ENCODE measurements at places on chromosomes 16 and 17. TPM values are rescaled to one million over a fixed set of nuclear protein-coding genes. Genes with fewer than 3 reads are reported as not detected.

DNA sequence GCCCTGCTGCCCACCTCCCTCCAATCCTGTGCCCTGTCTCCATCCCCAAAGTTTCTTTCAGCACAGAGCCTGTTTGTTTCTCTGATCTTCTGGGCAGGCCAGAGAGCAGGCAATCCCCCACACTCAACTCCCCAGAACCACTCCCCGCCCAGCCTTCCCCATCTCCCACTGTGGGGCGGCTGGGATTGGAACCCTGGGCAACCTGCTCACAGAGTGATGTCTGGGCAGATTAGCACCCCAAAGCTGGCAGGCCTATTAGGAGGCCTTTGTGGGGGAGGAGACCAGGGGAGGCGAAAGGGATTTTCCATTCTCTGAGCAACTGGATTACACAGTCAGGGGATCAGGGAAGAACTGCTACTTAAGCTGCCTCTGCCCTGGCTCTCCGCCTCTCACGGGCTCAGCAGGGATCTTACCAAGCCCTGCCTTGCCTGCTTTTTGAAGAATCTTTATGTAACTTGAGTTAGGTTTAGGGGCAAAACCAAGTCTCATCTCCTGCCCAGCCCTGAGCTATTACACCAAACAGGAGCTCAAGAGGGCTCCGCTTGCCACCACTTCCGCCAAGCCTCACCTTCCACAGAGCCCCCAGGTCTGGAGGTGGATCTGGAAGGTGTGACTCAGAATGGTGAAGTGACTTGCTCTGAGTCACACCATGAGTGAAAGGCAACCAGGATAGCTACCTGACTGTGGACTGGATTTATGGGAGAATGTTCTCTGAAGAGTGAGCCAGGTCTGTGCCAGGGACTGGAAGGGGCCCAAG lies 16.0 kb upstream of the LHX1 start:
- no peak for DNase-seq

- DNase-seq, result no peak
Observed at GRCh38 chr16:73214825-73215677, 167.1 kb upstream of the ZFHX3 start.

- DNase-seq, result no peak
Observed at GRCh38 chr17:17151962-17152361, 54.2 kb downstream of the PLD6 start.

GRCh38 chr16:6642271-6642670 lies 690.4 kb upstream of the RBFOX1 start:
- DNase-seq, result no peak

DNA sequence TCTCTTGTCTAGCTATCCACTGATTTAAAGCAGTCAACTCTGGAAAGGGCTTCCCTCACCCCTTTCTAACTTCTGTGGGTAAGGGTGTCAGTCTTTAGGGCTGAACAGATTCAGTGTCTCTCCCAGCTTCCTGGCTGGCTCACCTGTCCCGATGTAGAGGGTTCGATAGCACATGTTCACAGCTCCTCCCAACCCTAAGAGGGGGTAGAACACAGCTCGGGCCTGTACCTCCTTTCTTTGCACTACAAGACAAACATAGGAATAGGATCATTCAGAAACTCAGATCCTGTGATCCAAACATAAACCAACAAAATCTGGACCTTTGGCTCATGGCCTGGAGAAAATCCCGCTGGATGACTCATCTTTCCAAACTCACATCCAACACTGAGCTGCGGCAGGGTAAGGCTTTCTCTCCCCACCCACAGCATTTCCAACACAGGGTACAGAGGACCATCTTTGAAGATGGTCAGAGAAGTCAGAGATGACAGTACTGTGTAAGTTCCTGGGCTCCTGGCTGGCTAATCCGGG lies 5.8 kb upstream of the DHRS13 start:
- no peak for DNase-seq

DNA sequence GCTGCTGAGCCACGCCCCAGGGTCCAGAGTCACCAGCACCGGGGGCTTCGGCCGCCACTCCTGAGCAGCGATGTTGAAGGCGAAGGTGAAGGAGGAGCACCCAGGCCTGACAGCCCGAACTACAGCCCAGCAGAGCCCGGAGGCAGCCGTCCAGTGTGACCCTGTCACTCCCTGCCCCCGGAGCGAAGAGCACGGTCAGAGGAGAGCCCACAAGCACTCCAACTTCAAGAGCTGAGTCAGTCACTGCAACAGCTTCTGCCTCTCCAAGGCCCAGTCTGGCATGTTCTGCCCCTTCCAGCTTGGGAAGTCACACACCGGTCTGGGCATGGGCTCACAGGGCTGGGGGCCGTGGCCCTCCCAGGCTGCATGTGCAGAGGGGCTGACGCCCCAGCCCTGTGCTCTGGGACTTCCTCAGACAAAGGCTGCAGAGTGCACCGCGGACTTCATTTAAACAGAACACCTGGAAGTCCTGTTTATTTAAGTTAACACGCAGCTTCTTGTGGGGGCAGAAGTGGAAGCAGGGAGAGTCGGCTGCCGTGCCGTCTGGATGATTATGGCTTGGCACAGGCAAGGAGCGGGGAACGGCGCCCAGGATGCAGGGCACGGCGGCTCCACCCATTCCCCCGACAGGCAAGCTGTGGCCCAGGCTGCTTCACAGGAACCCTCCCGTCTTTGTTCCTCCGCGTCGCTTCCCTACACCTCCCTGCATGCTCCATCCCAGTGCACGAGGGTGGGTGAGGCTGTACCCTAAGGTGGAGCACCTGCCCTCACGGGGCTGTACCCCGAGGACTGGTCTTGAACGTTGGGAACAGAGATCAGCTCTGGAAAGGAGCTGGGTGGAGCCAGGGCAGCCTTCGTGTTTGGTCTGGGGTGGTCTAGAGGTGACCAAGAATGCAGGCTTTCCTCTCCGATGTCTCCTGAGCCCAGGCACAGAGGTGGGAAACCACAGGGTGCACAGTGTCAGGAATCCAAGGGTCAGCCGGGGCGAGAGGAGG lies 68.9 kb upstream of the METRNL start:
- DNase-seq, result no peak

GRCh38 chr16:57314161-57314785 lies 29.8 kb upstream of the PLLP start:
- no peak for DNase-seq

GRCh38 chr16:58471209-58471975 lies 28.6 kb upstream of the NDRG4 start:
- DNase-seq, result no peak

GRCh38 chr16:23827057-23827456 lies 8.7 kb upstream of the PRKCB start:
- DNase-seq, result peak; percentile 46

DNA sequence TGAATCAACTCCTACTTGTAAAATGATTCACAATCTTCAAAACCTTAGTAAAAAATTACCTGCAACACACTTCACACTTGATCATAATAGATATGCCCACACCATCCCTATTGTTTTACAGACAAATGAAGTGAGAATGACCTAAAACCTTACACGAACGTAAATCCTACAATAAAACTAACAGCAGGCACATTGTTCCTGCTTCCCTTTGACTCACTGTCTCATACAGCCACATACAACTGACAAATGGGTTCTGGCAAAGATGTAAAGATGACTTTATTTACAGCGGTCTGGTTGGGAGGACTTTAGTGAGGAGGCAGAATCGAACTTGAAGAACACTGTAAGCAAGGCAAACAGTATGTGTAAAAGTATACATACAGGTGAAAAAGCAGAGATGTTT lies 188.7 kb downstream of the MYO1D start:
- no peak for DNase-seq

DNA sequence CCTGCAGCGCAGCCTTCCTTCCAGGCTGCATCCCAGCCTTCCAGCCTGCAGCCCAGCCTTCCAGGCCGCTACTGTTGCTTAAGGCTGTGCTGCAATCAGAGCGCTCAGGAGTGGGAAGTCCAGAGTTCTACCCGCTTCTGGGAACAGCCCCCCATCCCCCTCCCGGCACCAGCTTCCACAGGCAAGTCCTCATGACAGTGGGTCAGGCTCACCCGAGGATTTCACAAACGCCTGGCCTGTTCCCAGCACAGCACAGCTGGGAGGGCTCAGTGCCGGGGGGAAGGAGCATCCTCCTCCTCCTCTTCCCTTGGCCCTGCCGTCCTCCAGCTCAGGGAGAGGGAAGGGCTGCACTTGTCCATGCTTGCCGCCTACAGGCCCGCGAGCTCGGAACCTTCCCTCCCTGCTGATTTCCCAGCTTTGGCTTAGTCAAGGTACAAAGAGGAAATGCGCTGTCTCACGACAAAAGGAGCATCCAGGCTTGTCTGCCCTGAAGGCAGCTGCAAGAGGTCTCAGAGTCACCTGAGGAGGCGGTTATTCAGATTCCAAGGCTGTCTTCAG lies 8.3 kb downstream of the SOCS3 start:
- DNase-seq, result no peak

- no peak for DNase-seq
Observed at GRCh38 chr16:9415545-9415944, 324.1 kb downstream of the HAPSTR1 start.

DNA sequence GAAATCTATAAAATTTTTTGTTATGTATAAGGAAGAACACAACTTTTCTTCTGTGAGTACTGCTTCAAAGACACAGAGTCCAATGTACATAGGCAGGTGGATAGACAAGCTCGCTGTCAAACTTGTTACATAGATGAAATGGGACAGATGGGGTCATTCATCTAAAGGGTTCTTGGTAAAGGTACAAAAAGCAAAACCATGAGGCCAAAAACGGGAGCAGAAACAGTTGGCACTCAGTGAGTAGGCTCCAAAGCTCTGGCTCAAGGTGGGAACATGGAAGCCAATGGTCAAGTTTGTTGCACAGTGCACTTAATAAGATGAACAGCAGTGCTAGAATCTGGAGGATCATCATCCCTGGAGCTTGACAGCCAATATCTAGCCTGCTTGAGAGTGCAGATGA lies 979.0 kb upstream of the EEF2KMT start:
- no peak for DNase-seq

- no peak for DNase-seq
Observed at GRCh38 chr17:65081439-65081838, 24.9 kb upstream of the GNA13 start.

GRCh38 chr16:87252269-87252970 lies 64.8 kb downstream of the C16orf95 start:
- DNase-seq, result no peak

DNA sequence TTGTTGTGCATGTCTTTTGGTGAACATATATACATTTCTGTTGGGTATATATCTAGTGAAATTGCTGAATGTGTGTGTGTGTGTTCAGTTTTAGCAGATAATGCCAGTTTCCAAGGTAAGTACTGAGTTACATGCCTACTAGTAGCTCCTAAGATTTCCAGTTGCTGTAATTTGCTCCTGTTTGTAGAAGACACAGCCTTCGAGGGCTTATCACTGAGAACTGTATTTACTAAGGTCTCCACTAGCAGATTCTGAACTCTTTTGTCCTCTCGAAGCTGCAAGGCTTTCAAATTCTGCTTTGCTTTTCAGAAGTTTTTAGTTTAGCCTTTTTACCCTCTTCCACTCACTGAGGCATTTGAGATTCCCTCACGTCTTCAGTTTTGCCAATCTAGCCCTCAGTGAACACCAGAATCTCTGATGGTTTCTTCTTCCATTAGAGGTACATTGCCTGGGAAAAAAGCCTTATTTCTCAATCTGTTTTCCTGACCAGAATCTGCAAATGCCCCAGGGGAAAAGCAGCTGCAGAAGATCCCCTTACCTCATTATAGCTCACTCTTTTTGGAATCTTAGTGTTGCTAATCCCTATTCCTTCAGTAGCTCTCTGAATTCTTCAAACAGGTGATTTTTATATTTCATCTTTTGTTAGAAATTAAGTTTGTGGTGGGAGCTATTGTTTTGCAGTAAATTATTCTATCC lies 52.9 kb downstream of the NF1 start:
- no peak for DNase-seq

GRCh38 chr17:9878786-9879525 lies 26.1 kb downstream of the RCVRN start:
- no peak for DNase-seq

GRCh38 chr17:79732254-79732653 lies 1.5 kb downstream of the ENPP7 start:
- DNase-seq, result no peak

- DNase-seq, result no peak
Observed at GRCh38 chr16:4053301-4053845, 62.9 kb downstream of the ADCY9 start.

The EVPLL gene
- not detected for total RNA-seq

The SUMO2 gene
- 207 TPM for total RNA-seq

The KIF1C gene
- total RNA-seq, result 12.2 TPM

The SLC2A4 gene
- total RNA-seq, result not detected

The TNFRSF17 gene
- total RNA-seq, result not detected

The RHBDL3 gene
- total RNA-seq, result not detected

The MYH1 gene
- not detected for total RNA-seq

The EMC6 gene
- 28.8 TPM for total RNA-seq

The RPA1 gene
- total RNA-seq, result 38.6 TPM
